Activated CD4-positive, alpha-beta memory T cell treated with anti-CD3 and anti-CD28 coated beads for 36 hours (primary cell): ENCODE measurements at places on chromosomes 6 and 20. TPM values are rescaled to one million over a fixed set of nuclear protein-coding genes. Genes with fewer than 3 reads are reported as not detected.

GRCh38 chr6:90383196-90383822 is 86.7 kb upstream of the BACH2 start:
- peak; percentile 47 for DNase-seq

GRCh38 chr20:661474-662270 is 8.7 kb upstream of the SRXN1 start:
- no peak for DNase-seq

GRCh38 chr6:6474170-6474920 is 114.2 kb upstream of the LY86 start:
- no peak for DNase-seq

DNA sequence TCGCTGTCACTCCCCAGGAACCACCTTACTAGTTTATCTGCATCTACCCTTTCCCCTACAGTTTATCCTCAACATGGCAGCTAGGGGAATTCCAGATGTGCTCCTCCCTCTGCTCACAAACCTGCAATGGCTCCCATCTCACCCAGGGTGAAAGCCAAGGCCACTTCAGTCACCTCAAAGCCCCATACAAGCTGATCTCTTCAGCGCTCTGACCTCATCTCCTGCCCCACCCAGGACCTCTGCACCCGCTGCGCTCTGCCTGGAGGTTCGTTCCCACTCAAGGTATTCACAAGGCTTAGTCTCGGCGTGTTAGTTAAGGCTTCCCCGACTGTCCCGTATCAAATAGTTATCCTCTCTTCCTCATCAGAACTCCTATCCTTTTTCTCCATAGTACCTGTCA is 28.6 kb upstream of the SPDEF start:
- DNase-seq: no peak

- no peak for DNase-seq
Measured at GRCh38 chr6:7587631-7588100, 2.3 kb upstream of the SNRNP48 start.

- DNase-seq: no peak
Measured at GRCh38 chr6:36280467-36280866, 10.6 kb downstream of the PNPLA1 start.

DNA sequence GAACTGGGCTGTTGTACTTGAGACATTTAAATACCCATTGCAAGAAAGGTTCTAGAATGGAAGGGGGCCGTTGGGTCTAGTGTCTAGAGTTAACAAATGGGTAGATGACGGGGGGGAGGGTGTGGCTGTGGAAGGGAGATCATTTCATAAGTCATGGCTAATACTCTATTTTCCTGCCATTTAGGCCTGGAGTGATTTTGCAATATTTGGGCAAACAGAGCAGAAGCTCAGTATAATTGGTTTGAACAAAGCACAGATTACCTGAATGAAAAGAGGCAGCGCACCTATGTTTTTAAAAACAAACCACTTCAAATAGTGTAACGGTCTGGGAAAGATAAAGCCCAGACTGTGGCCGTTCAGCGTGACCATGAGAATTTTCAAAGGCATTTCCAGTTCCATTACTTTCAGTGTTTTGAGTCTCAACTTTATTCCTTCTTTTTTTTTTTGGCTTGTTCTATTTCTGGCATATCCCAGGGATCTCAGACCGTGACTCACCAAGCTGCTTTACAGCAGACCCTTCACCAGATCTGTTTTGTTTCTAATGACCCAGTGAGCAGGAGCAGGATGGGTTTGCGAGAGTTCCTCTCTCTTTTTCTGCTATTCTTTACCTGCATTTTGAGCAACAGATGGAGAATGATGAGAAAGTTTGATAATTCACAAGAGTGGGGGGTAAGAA is 73.7 kb downstream of the LYRM2 start:
- no peak for DNase-seq

GRCh38 chr6:155186052-155186658 is 77.7 kb upstream of the CLDN20 start:
- DNase-seq: peak; percentile 87

GRCh38 chr6:125170376-125170775 is 16.8 kb downstream of the TPD52L1 start:
- no peak for DNase-seq

DNA sequence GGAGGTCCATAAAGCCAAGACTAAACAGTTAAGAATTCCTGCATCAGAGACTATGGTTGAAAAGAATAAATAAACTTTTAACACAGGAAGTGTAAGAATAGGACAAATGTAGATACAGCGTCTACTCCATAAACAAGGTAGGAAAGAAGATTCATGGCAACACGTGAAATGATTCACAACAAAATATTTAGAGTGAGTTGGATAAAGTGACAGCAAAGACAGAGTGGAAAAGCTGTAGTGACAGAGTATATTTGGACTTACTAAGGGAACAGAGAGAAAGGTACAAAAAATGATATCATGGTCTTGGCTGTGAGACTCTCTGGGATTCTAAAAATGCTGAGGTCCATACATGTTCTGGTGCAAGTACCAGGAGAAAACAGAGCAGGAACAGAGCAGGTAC is 21.9 kb upstream of the KIAA0408 start:
- DNase-seq: no peak

DNA sequence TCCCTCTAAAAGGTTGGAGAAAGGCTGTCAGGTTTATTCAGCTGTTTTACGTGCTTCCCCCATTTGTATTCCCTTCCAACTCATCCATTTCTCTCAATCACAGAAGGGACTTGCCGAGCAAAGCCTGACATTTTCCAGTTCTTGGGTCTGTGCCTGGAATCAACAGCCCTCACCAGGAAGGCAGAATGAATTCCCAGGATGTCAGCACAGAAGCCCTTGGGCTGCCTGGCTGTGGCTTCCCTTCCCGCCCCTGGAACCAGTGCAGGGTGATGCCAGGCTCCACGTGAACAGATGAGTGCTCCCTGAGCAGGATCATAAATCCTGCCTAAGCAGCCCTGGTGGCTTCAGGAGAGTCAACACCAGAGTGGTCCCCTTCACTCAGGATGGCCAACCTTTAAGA is 86.1 kb upstream of the CD83 start:
- no peak for DNase-seq

DNA sequence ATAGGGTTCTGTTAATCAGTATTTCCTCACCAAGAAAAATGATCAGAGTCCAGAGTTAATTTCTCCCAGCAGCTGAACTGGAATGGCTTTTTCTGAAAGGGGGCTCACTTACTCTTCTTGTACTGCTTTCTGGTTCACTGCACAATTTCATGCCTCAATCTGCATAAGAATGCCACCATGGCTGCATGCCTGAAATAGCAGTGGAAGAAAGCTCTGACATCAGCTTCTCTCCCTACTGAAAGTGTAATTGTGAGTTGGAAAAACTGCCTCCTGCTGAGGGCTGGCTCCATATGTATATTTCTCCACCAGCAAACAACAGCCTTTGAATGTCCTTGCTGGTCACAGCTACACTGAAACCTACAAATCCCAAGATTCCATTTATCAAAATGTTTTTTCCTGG is 1027.2 kb upstream of the GJE1 start:
- DNase-seq: no peak

GRCh38 chr6:305371-306206 is 13.3 kb downstream of the DUSP22 start:
- DNase-seq: peak; percentile 37

- no peak for DNase-seq
Measured at GRCh38 chr20:56820984-56821383, 191.9 kb downstream of the TFAP2C start.

DNA sequence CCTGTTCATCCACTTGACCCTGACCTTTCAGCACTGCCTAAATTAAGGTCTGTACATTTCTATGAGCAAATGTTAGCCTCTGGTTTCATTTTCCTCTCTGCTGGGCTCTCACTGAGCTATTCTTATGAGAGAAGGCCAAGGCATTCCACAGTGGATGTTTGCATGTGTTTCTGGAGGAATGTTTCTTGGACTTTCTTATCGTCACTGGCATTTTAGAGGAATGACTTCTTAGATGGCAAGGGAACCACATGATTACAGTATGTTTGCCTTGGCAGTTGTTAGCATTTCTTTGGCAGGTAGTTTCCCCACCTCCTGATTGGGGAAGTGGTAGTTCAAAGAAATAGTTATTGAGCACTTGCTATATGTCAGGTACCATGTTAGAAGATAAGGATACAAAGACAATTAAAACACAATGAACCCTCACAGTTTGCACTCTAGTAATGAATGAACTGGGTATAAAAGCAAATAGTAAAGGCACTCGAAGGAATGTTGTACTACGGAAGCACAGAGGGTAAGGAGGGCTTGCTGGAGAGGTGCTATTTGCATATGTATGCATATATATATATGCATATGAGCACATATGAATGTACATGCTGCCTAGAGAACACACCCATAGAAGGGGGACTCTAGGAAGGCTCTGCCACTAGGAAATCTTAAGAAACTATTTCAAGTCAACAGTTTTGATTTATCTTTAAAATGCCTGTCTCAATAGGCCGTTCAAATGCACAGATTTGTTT is 307.4 kb downstream of the EYA4 start:
- DNase-seq: no peak

GRCh38 chr20:36305602-36306551 is at the start of gene DLGAP4:
Gene DLGAP4, plus strand, starts transcription at chr20:36306339. Its CDS starts 125,379 bp downstream, at chr20:36431718.
- peak; percentile 21 for DNase-seq

MAS1 gene
- not detected for total RNA-seq

STMN3 gene
- 17.3 TPM for total RNA-seq

ZC2HC1B gene
- 0.24 TPM for total RNA-seq

TMEM217 gene
- 3.3 TPM for total RNA-seq

DLK2 gene
- 1.6 TPM for total RNA-seq

SNAI1 gene
- not detected for total RNA-seq

PDE7B gene
- 0.05 TPM for total RNA-seq
